ENCODE measurements at places on chromosomes 5 and 9. TPM values are rescaled to one million over a fixed set of nuclear protein-coding genes. Genes with fewer than 3 reads are reported as not detected.

DNA sequence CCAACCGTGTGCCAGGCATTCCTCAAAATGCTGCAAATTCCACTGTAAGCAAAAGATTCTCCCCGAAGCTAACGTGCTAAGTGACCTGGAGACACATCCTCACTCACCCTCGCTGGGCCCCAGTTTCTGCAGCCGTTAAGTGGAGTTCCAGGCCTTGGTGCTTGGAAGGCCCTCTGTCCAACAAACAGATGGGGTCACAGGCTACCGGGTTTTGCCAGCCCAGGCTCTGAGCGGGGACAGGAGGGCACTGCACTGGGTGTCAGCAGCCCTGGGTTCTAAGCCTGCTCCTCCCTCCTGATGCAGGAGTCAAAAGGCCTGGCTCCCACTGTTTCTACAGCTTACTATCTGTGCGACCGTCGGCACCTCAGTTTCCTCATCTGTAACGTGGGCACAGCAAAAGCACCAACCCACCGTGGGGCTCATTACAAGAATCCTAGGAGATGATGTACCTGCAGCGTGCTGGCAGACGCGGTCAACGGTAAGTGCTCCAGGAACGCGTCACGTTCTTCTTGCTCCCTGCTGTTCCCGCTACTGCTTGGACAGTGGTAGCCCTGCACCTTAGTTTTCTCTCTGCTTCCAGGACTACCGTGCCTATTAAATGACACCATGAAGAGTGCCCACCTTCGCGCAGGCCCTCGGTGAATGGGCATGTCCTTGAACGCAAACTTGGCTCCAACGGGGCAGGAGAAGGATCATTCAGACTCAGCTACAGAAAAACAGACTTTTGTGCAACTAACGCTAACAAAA lies 84.8 kb downstream of the ADAMTS2 start:
- no peak for DNase-seq

DNA sequence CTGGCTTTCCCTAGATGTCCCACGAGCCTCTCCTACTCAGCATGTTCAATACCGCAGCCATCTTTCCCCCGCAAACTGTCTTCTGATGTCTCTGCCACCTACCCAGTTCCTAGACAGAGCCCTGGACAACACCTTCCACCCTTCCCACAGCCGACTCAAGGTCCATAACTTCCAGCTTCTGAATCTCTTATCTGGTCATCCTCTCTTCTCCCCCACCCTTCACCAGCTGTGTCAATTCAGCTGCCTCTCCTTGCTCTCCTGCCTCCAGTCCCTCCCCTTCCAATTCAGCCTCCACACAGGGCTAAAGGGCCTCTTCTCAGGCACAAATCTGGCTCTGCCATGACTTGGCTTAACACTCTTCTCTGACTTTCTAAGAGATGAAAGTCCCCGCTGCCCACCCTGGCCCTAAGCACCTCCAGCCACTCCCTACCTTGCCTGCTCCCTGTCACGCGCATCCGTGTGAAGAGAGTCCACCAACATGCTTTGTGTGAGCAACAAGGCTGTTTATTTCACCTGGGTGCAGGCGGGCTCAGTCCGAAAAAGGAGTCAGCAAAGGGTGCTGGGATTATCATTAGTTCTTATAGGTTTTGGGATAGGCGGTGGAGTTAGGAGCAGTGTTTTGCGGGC lies 25.2 kb downstream of the AQP7 start:
- DNase-seq = no peak

DNA sequence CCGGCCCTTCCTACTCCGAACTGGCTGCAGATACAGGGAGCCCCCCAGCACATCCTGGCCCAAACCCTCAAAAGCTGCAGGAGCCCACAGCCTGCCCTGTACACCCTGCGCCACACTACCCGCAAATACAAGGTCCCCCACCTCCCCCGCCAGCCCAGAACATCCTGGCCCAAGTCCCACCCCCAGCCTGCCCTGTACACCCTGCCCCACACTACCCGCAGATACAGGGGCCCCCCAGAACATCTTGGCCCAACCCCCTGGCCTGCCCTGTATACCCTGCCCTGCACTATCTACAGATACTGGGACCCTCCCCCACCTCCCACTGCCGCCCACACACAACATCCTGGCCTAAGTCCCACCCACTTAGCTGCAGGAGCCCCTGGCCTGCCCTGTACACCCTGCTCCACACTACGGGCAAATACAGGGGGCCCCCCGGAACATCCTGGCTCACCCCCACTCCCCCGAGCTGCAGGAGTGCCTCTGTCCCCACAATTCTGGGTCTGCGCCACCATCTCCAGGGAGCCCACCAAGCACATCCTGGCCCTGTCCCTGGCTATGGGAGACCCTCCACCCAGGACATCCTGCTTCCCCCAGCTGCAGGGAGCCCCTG lies 8.3 kb downstream of the LPCAT1 start:
- peak; percentile 18 for DNase-seq

DNA sequence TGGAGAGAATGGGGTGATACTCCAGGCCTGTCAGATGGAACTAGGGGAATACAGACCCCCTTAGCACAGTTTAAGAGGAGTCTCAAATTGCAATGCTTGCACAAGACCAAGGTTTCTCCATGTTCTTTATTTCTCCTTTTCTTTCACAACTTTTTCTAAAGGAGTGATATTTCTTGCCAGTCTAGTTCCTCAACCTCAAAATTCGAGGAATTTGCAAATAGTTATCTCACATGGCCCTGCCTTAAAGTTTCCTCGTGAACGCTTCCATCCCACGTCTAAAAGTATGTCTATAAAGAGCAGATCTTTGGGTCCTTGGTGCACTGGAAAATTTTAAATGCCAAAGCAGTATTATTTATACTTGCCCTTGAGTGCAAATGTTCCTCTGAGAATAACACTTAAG lies 373.8 kb upstream of the KLF4 start:
- no peak for DNase-seq

DNA sequence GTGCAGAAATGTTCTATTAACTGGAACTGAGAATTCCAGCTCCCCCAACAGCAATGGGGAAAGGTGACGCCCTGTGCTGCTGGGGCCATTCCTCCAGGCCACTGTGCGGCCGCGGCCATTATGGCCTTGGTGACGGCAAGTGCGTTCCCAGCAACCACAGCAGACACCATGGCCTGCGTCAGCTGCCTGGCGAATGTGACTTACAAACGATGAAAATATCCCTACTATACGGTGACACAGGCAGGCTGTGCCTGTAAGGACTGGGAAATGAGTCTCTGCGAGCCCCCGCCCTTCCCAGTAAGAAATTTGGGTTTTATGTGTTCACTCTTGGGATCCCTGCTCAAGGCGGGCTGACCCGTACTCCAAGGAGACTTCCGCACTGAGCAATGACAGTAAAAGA lies 20.6 kb downstream of the CLPTM1L start:
- DNase-seq = no peak

DNA sequence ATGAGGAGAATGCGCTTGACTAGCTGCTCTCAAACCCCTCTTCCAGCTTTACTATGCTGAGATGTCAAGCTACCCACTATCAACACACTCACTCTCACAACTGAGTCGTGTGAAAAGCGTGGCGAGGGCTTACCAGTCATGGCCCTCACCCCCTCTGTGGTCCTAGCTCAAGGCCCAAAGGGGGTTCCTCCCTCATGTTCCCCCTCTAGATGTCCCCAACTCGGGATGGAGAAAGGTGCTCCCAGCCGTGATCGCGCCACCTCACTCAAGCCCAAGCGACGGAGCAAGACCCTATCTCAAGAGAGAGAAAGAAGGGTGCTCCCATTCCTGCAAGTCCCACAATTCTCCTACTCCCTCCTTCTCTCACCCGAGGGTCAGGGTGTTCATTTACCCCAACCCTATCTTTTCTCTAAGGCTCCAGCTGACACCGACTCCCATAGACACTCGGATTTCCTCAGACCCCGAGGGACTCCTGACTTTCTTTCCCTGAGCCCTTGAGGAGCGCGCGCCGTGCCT lies 559 bp downstream of the SLC38A9 start:
- no peak for DNase-seq

DNA sequence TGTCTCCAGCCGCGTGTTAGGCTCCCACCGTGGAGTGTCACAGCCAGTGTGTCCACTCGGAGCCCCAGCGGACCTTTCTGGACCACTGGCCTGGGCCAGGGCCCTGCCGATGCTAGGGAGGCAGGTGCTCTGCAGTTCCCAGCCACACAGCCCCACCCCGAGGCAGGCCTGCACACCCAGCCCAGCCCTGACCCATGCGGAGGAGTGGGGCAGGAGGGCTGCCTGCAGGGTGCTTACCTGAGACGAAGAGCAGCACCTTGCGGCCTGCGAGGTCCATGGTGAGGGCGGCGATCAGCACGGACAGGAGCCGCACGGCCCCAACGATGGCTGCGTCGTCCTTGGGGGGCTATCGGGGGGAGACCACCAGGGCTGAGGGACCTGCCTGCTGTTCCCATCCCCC lies 5.2 kb downstream of the SLC2A6 start:
- DNase-seq = no peak

- no peak for DNase-seq
Observed at GRCh38 chr5:82730913-82731312, 346.3 kb downstream of the TMEM167A start.

GRCh38 chr5:121890297-121890858 lies 38.7 kb downstream of the FTMT start:
- no peak for DNase-seq

DNA sequence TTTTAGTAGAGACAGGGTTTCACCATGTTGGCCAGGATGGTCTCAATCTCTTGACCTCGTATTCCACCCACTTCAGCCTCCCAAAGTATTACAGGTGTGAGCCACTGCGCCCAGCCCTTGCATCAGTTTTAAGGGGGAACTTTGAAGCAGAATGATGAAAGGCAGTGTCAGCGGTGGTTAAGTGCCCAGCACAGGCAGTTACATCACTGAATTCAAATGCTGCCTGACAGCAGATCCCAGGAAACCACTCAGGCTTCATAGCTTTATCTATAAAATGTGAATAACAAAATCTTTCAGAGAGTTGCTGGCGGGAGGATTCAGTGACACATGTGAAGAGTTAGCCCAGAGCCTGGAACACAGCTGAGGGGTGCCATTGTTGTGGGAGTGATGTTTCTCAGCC lies 26.5 kb downstream of the FGF1 start:
- no peak for DNase-seq

DNA sequence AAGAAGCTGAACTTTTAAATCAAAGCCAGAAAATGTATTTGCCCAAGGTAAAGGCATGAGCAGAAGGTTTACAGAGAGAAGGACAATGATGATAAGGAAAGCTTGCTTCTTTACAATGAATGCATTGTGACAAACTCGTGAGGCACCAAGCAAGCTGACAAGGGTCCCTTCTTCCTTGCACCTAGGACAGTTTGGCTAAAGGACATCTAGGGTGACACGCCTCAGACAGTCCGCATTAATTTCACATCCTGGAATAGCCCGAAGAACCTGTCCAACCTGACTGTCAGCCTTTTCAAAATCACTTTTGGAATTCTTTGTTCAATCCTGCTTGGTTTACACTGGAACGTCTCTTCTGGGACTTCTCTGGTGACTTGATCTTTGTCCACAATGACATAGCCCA lies 146.4 kb upstream of the MAP3K1 start:
- DNase-seq = no peak

GRCh38 chr9:117887383-117887782 lies 183.2 kb downstream of the TLR4 start:
- no peak for DNase-seq

- DNase-seq = no peak
Observed at GRCh38 chr5:10671041-10672008, 89.7 kb downstream of the DAP start.

GRCh38 chr5:139415221-139415861 lies 11.5 kb upstream of the SPATA24 start:
- DNase-seq = no peak

The SPINK7 gene
- 0.44 TPM for total RNA-seq

The MYMK gene
- not detected for total RNA-seq

The CNTFR gene
- total RNA-seq = 2.7 TPM
